HT-29 (cell line): ENCODE measurements at places on chromosomes 3 and 15.
A peak's percentile ranks its signal among the peaks of the same experiment; 100 is the strongest.

- no peak for DNase-seq
Observed at GRCh38 chr3:64190517-64191515, 34.5 kb downstream of the PRICKLE2 start.

- DNase-seq: no peak
Observed at GRCh38 chr15:22883196-22883595, 44.7 kb downstream of the NIPA2 start.

GRCh38 chr15:93001881-93002280, 87.1 kb downstream of the RGMA start:
- DNase-seq: peak; percentile 19

GRCh38 chr3:185311991-185312390, 50.9 kb upstream of the MAP3K13 start:
- DNase-seq: no peak

- DNase-seq: peak; percentile 66
Observed at GRCh38 chr3:124529826-124530571, 200.3 kb upstream of the UMPS start.

DNA sequence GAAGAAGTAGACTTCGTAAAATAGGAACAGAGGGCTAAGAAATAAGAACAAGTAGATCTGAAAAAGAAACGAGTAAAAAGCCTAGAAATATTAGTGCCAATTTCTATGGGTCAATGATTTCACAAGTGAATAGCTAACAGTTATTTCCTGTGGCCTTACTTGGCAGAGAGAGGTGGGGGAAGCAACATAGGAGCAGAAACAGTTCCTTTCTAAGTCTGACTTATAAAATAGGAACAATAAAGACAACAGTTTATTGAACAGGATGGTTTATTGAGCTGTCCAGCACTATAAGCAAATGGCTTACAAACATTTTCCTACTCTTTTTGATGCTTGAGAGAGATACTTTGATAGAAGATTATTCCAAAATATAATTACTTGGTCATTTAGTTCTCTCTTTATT, 37.9 kb downstream of the AGTR1 start:
- no peak for DNase-seq

GRCh38 chr3:71681224-71681668, 44.0 kb downstream of the EIF4E3 start:
- DNase-seq: peak; percentile 52

DNA sequence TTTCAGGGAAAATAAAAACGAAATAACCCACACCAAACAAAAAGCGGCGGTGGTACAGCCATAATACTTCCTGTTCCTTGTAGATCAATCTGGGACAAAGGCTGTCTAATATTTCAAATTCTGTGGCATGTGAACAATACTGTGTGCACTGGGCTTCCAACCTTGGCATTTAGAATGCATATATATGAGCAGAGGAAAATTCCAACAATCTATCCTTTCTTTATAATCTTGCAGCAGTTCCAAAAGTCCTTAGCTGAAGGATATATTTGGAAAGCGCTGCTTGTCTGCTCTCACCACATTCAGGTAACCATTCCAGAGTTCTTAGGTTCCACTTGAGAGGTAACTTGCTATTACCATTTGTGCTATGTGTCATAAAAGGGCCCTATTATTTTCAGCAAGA, 231.8 kb downstream of the RBMS3 start:
- DNase-seq: no peak

- DNase-seq: no peak
Observed at GRCh38 chr3:9553021-9553947, at the start of gene LHFPL4. Gene LHFPL4, minus strand, starts transcription at chr3:9553822. Its CDS starts 1,143 bp downstream, at chr3:9552679.

DNA sequence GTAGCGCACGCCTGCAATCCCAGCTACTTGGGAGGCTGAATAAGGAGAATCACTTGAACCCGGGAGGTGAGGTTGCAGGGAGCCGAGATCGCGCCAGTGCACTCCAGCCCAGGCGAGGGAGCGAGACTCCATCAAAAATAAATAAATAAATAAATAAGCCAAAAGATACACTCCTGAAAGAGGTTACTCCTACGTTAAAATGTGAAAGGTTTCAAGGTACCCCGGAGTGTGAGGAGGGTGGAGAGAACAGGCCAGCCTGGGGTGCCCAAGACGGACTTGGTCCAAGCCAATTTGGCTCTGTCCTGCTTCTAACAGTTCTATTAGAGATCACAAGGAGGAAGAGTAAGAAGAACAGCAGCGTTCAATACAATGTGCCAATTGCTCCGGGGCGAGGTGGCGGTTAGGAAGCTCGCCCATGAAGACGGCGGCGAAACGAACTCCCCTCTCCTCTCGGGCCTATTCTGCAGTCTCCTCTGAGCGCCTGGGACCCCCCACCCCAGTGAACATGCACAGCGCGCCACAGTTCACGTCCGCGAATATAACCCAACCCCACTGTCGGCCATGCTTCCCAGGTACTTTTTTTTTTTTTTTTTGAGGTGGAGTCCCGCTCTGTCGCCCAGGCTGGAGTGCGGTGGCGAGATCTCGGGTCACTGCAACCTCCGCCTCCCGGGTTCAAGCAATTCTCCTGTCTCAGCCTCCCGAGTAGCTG, 942 bp downstream of the ELP6 start:
- peak; percentile 5 for DNase-seq

- no peak for DNase-seq
Observed at GRCh38 chr3:152902141-152902669, 67.3 kb downstream of the P2RY1 start.
